ENCODE measurements at places on chromosomes 5 and 9.

- DNase-seq, result no peak
Measured at GRCh38 chr5:68024426-68024825, 191.1 kb upstream of the PIK3R1 start.

DNA sequence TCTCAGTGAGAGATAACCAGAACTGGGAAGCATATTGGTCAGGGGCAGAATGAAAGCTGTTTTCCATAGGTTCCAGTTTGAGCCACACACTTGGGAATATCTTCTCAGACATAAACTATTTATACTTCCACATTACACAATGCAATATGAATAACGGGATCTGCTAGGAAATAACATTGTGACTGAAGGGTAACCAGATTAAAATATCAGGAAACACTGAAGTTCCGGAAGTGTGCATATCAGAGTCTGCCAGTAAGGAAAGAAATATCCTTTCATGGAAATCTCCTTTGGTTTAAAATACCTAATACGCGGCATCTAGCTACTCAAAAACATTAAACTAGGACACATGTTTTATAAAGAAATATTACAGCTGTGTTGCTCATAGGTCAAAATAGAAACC, 56.3 kb downstream of the ST8SIA4 start:
- no peak for DNase-seq

DNA sequence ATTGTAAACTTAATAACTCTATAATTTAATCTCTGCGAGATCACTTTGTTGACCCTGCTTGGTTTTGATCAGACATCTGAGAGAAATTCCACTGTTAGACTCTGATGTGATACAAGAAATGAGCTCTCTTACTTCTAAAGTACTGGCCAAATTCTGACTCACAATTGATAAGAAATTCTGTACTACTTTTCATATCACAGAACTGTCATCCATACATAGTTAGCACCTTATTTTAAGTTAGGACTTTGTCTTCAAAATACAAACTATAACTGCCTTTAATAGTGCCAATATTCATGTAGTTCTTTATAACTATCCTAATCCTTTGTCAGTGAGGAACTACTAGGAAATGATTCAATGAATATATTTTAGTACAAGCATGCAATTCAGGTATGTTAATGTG, 23.4 kb downstream of the MARCHF11 start:
- DNase-seq, result no peak

- DNase-seq, result no peak
Measured at GRCh38 chr5:33238826-33239695, 201.7 kb upstream of the TARS1 start.

GRCh38 chr9:117574099-117574498, 130.1 kb upstream of the TLR4 start:
- no peak for DNase-seq

GRCh38 chr9:27108981-27109541, at the start of gene TEK:
Gene TEK, plus strand, starts transcription at chr9:27109225. Its CDS starts 366 bp downstream, at chr9:27109591.
- DNase-seq, result no peak

- no peak for DNase-seq
Measured at GRCh38 chr9:70746316-70746715, 331.9 kb upstream of the KLF9 start.

- no peak for DNase-seq
Measured at GRCh38 chr9:95679874-95680273, 163.1 kb upstream of the PTCH1 start.

GRCh38 chr9:33782395-33783152, 12.8 kb upstream of the PRSS3 start:
- no peak for DNase-seq

GRCh38 chr9:38060681-38061080, 8.3 kb downstream of the SHB start:
- DNase-seq, result no peak

DNA sequence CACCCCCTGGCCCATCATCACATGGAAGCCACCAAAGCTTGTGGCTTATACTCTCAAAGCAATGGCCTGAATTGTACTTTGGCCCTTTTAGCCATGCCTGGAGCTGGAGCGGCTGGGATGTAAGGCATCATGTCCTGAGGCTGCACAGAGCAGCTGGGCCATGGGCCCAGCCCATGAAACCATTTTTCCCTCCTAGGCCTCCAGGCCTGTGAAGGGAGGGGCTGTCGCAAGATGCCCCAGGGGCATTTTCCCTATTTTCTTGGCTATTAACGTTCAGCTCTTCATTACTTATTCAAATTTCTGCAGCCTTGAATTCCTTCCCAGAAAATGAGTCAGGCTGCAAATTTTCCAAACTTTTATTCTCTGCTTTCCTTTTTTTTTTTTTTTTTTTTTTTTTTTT, 27.7 kb downstream of the FST start:
- DNase-seq, result no peak

DNA sequence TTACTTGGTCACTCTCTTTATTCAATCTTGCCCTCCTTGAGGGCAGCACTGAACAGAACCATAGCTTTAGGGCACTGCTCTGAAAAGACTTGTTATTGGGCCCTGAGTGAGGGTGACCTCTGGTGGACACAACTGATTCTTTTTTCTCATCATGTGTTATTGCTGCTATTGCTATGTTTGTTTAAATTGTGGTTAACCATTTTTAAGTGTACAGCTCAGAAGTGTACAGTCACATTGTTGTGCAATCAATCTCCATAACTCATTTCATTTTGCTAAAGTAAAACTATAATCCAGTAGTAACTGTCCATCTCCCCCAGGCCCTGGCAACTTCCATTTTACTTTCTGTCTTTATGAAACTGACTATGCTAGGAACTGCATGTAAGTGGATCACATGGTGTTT, 351.1 kb upstream of the RIOK2 start:
- peak; percentile 17 for DNase-seq

- DNase-seq, result no peak
Measured at GRCh38 chr9:134544388-134545214, 97.0 kb upstream of the COL5A1 start.

GRCh38 chr5:143040622-143041021, 270.4 kb downstream of the ARHGAP26 start:
- DNase-seq, result no peak

DNA sequence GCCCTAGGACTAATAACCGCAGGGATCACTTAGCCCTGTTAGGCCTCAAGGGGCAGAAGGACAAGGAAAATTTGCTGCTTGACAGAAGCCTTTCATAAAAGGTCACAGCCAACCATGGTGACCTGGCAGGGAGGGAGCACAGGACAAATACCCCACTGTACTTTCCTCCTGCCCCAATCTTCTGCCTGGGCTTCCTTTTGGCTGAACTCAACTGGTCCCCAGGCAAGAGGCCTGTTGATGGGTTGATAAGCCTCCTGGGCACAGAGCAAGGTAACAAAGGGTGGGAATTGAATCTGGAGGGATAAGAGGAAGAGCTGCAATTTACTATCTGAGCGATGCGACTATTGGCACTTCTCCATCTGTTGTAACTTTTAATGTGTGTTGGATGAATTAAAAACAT, 392.9 kb downstream of the RASEF start:
- DNase-seq, result no peak

GRCh38 chr5:73295447-73295846, 122.5 kb downstream of the TMEM174 start:
- no peak for DNase-seq

GRCh38 chr9:76150013-76150412, 244.2 kb downstream of the RFK start:
- no peak for DNase-seq

DNA sequence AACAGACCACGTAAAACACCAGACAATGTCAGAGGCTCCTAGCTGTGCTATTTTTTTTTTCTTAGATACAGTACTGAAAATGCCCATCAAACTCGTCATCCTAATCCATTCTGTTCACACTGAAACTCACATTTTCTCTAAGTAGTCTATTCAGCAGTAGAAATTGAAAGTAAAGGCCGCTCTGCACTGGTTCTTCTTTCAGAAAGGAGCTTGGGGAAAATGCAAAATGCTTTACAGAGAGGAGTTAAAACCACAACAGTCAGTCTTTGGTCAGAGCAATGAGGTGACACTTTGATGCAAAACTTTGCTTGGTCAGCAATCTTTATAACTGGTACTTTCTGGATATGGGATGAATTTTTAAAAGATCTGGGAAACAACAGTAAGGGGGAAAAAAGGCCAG, 43.8 kb upstream of the SUSD1 start:
- DNase-seq, result no peak

- no peak for DNase-seq
Measured at GRCh38 chr9:136584401-136584932, 38.6 kb upstream of the NOTCH1 start.

- no peak for DNase-seq
Measured at GRCh38 chr5:95422838-95423237, 31.7 kb downstream of the FAM81B start.

GRCh38 chr5:72597456-72597948, 90.3 kb upstream of the ZNF366 start:
- DNase-seq, result no peak

Data from SHP77 (cell line).